ENCODE measurements at places on chromosomes 2 and 18.

- no peak for DNase-seq
These were observed 163.2 kb downstream of the MTX2 start for GRCh38 chr2:176432434-176432833.

DNA sequence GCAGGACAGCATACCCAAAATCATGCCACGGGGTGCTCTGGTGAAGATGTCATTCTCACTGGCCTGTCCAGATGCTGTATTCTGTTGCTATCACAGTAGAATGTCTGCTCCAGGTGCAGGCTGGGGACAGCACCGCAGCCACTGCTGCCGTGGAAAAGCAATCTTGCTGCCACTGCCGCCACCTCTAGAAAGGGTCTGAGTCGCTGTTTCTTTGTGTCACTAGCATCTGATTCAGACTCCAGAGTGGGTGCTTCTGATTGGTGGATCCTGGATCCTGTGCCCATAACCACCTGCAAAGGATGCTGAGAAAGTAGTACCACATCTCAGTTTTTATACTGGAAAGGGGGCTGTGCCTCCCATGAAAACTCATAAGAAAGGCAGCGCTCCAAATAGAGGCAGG lies 45.3 kb upstream of the CTLA4 start:
- DNase-seq, result no peak

DNA sequence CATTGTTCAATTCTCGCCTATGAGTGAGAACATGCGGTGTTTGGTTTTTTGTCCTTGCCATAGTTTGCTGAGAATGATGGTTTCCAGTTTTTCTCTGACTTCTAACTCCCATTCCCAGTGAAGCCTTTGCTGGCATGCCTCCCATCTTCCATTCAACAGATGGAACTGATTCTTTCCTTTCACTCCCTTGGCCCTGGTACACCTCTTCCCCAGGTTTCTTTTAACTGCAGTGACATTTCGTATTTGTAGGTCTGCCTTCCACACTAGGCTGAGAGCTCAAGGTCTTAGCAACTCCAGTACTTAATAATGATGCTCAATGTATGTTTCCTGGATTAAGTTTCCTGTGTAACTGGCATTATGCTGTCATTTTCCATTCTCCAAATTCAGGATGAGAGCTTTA lies 48.5 kb downstream of the GAREM1 start:
- DNase-seq, result no peak

- DNase-seq, result no peak
These were observed 760.4 kb downstream of the TSN start for GRCh38 chr2:122515731-122516290.

DNA sequence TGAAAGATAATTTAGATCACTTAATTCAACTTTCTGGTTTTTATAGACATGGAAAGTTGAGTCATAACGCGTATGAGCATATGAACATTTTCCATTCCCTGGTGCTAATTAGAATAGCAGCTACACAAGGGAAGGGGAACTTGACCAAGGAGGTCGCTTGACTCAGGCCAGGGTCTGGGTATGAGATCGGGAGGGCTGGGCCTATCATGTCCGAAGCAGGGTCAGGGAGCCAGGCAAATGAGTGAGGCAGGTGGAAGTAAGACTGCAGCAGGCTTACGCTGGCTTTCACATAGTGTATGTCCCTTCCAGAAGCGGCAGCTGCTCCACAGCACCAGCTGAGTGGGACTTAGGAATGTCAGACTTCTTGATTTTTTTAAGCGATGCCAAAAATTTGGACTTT lies 14.7 kb downstream of the RALB start:
- no peak for DNase-seq

DNA sequence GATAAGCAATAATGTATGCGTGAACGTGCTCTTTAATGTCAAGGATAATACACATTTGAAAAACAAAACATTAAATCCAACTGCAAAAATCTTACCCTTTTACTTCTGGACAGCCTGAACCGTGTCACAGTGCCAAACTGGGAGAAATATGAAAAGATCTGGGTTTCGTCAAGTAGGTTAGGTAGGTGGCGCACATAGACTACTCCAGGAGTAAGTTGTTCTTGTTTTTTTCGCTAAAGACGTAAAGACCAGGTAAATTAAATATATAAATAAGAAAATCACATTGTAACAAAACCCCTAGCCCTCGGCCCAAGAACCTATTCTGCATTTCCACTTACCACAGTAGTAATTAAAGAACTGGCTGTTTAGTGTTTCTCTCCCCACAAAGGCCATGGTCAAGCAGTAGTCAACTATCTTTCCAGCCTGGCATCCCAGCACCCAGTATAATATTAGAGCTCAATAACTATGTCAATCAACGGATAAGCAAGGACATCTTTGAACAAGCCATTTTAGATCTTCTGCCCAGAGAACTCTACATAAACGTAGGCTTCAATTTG lies 1.1 kb downstream of the NIFK start:
- no peak for DNase-seq

DNA sequence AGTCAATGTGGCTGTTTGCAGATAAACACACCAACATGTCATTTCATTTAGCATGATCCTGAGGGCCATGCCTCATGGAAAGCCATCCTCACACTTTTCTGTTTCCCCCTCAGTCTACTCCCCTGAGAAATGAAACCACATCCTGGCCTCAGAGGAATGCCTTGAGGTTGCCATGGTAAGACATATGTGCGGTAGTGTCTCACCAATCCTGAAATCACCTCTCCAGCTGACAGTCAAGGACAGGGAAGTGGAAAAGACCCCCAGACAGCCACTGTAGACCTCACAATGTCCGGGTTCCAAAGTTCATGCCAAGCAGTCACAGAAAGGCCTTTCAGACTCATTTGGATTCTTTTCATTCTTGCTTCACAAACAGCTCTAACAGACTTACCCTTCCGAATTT lies 175.2 kb upstream of the PKDCC start:
- no peak for DNase-seq

- DNase-seq, result no peak
These were observed 25.1 kb downstream of the DNPEP start for GRCh38 chr2:219362524-219363164.

DNA sequence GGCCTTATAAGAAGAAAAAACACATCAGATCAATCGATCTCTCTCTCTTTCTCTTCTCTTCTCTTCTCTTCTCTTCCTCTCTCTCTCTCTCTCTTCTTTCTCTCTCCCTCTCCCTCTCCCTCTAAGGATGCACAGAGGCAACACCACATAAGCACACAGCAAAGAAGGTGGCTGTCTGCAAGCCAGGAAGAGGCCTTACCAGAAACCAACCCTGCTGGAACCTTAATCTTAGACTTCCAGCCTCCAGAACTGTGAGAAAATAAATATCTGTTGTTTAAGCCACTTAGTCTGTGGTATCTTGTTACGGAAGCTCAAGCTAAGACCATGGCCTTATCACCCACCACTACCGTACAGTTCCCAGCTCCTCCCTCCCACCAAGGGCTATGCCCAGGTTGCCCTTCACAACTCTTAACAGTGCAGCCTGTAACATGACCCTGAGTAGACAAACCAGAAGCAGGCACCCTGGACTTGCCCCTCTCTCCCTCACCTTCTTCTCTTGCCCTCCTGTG lies 25.2 kb upstream of the TMEM237 start:
- no peak for DNase-seq

DNA sequence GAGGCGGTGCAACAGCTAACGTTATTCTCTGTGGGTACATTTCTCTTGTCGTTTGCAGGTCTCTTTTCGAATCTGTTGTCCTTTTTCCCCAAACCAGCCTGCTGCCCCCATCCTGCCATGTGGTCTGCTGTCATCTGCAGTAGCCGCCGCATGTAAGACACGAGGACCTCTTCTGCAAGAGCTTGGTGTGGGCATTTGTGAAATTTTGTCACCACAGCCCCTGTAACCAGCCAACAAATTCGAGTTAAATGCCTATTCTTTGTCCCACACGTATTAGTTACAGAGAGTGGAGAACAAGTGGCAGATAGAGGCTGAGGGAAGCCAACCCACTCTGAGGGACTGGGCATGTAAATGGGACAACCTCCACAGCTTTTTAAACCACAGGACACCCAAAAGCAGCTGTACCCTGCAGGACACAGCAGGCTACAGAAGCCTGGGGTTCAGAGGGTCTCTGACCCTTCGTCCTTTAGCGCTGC lies 35.0 kb downstream of the ITGA6 start:
- no peak for DNase-seq

DNA sequence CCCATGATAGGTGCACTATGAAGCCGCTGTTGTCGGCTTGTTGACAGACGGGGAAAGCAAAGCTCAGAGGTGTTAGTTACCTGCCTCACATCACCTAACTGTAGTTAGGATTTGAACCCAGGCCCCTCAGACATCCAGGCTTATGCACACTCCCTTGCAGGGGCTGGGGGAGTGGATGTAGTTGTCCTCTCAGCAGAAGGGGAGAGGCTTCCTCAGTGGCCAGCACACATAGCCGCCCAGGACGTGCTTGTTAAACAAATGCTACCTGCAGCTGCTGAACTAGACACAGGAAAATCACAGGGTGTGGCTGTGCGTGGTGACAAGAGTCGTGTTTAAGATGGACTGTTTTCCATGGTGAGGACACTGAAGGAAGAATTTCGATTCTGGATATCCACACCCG lies 39.2 kb downstream of the GREB1 start:
- DNase-seq, result no peak

DNA sequence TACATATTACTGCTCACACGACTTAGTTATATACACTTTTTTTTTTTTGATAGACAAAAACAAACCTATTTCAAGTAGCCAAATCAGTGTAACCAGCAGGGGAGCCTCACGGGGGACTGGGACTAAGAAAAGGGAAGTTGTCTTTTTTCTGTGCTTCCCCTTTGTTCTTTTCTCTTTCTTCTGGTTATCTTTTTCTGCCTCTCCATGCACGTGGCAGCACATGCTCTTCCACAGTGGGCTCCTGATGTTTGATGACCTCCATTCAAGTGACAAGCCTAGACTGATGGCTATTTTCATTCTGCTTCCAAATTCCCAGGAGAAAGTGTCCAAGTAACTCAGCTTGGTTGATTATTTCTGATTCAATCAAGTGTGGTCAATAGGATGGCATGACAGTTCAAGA lies 98.2 kb upstream of the STK39 start:
- DNase-seq, result no peak

GRCh38 chr2:201404699-201405280 lies 46.5 kb downstream of the TRAK2 start:
- DNase-seq, result no peak

DNA sequence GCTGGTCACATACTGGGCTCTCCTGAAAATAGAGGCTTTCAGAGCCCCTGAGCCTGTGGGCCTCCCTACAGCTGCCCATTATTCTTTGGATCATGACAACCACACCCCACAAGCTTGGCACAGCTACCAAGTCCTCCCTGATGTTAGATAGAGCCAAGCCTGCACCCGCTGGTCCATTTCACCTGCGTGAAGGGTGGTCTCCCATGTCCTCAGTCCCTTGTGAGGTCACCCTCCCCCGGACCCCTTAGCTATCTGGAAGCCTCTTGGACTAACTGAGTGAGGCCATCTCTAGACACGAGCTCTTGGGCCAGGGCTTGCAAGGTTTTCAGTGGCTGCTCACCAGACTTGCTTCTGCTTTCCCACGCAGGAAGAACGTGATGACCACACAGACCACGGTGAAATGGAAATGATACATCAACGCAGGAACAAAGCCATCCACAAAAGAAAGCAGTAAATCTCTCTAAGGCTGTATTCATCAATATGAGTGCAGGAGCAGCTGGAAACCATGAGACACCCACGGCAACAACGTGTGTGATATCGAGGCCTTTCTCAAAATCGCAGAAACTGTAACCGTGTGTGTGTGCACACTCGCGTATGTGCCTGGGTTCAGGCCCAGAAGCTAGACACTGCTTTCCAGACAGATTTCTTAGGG lies 10.1 kb upstream of the MAL start:
- no peak for DNase-seq

DNA sequence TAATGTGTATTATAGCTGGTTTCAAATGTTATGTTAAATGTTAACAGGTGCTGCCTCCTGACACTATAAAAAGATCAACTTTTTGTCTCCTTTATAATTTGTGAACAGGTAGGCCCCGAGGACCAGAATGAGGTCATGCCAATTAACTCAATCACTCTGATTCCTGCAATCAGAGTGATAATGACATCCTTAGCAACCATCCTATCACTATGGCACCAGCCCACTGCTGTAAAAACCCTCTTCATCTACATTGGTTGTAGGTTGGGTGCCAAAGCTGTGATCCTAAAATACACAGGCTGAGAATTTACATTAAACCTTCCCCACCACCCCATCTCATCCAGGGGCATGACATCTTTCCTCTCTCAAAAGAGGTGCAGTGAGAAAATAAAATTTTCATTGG lies 103.5 kb downstream of the CPO start:
- no peak for DNase-seq

- peak; percentile 88 for DNase-seq
These were observed 284.5 kb downstream of the PRKCE start for GRCh38 chr2:45935791-45936622.

DNA sequence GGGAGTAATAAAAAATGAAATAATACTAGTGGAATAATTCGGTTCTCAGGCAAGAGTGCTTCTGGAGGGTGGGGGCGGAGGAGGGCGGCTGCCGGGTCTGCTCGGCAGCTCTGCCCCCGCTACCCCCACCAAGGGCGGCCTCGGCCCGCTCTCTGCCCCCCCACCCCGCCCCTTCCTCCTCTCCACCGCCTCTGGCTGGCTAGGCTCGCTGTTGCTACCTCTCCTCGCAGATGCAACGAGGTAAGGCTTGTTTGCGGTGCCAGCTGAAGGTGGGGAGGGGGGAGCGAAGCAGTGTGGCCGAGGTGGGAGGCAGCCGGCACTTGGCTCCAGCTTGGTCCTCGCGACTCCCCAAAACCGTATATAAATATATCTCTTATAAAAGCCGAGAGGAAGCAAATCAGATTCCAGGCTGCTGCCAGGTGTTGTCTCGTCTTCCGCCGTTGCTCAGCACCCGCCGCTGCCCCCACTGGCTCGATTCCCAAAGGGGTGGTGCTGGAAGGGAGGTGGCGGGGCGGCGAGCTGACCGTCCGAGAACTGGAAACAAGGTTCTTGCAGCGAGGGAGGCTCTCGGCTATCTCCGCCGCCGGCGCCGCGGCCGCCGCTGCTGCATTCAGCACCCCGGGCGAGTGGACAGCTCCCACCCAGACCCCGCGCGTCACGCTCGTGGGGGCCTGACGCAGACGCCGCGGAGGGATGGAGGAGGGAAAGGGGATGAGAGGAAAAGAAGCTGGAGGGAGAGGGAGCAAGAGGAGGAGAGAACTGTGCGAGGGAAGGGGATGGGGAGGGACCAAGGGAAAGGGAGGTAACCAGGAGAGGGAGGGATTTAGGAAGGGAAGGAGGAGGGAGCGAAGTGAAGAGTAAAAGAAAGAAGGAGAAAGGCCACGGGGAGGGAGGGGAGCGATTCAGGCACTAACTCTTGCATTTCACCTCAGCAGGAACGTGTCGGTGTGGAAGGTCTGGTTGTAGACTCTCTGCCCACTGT lies at the start of gene MARCHF4:
TSS of gene MARCHF4 (minus strand) at position 763 of the 982 bp plus-strand sequence. CDS start 2,223 bp downstream, outside the sequence.
- DNase-seq, result peak; percentile 86

DNA sequence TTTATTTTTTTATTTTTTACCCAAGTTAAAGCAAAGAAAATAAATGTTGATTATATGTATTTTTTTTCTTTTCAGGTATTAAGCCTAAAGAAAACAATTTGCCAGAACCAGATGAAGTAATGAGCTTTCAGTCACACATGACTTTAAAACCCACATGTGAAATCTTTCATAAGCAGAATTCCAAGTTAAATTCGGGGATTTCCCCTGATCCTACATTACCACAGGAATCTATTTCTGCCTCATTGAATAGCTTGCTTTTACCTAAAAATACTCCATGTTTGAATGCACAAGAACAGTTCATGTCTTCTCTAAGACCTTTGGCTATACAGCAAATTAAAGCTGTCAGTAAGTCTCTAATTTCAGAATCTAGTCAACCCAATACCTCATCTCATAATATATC lies 26.6 kb downstream of the GEN1 start:
- DNase-seq, result no peak

Measured in left lung (tissue), 14 donors.